ENCODE measurements at places on chromosomes 12 and 14.
A peak's percentile ranks its signal among the peaks of the same experiment; 100 is the strongest.

GRCh38 chr14:92217936-92218335 lies 96.2 kb downstream of the CPSF2 start:
- DNase-seq = no peak

- DNase-seq = peak; percentile 53
Observed at GRCh38 chr14:70882776-70883492, 24.3 kb upstream of the PCNX1 start.

GRCh38 chr14:90193925-90194324 lies 62.4 kb upstream of the PSMC1 start:
- no peak for DNase-seq

- DNase-seq = no peak
Observed at GRCh38 chr14:105989566-105990302, 463.4 kb downstream of the TMEM121 start.

GRCh38 chr14:105169776-105170655 lies 1.4 kb upstream of the JAG2 start:
- DNase-seq = no peak

- DNase-seq = no peak
Observed at GRCh38 chr12:19148860-19149259, 19.3 kb downstream of the PLEKHA5 start.
